Kidney capillary endothelial cell (primary cell): ENCODE measurements at places on chromosomes 3 and 15.
A peak's percentile ranks its signal among the peaks of the same experiment; 100 is the strongest.

DNA sequence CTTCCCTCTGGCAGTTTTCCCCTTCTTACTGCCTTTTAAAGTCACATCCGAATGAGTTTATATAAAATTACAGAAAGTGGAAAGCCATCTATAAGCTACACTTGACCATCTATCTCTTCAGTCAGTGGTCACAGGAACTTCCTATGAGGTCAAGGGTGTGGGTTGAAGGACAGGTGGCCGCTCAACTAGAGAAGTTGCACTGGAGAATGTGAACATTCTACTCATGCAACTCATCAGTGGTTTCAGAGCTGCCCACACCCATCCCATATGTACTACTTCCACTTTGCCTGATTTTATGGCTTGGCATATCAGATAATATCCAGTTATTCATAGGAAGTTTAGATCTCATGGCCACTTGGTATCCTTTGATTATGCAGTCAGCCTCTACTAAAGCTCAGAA lies 57.4 kb upstream of the TMEM158 start:
- DNase-seq: no peak

DNA sequence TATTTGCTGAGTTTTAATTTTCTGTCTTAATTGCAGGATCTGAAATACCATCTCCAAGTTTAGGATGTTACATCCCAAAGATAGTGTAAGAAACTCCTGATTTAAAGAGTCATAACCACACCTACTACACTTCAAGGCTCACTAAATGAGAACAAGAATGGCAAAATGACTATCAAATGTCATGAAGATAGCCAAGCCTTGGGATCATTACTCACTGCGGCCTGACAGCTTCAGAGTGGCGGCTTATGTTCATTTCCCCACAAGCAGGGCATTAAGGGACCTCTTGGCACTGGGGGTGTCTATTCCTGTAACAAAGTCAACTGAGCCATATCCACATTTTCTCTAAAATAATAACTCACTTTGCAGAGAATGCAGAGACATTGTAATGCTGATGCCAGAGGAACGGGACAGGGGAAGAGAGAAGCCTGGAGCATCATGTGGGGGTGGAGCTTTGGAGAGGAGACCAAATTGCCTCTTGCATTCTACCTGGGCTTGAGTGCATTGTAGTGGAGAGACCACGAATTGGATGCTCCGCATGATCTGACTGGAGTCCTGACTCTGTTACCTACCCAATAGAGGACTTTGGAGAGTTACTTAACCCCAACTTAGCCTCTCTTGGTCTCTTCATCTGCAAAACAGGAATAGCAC lies 219.2 kb downstream of the OPA1 start:
- no peak for DNase-seq

DNA sequence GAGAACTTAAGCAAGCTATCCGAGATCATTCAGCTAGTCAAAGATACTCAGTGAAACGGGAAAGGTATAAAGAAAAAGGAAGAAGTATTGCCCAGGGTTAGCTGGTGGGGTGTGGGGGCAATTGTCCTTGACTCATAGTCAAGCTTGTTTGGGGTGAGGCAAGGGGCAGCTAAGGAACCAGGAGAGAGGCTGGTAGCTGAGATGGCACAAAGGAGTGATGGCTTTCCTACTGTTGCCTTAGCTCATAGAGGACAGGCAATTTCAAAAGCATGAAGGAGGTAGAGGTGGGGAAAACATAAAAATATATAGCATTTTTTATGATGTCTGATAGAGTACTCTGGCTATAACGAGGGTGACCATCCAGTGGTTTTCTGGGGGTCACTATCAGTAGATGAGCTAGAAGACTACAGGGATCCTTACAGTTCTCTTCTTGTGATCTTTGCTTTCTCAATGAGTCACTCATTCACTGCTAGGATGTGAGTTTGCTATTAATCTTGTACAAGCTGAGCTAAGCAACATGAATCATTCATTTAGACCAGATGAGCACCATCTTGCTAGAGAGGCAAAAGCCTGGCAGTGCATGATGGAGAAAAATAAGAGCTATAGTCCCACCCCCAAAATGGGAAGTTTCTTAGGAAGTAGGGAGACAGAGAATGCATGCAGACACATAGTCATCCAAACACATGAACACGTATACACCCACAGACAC lies 207.1 kb upstream of the PFN2 start:
- peak; percentile 14 for DNase-seq

DNA sequence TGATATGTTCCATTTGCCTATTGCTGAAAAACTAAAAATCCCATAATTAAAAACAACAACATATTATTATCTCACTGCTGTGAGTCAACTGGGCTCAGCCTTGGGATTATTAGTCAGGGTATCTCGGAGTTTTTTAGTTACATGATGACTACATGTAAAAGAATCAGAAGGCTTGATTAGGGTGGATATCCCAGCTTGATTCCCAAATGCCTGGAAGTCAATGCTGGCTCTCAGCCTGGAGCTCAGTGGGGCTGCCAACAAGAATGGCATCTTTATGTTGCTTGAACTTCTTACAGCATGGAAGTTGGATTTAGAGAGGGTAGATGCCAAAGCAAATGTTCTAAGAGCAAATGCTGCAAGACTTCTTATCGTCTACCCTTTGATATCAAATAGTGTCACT lies 278.5 kb downstream of the PLOD2 start:
- DNase-seq: no peak

DNA sequence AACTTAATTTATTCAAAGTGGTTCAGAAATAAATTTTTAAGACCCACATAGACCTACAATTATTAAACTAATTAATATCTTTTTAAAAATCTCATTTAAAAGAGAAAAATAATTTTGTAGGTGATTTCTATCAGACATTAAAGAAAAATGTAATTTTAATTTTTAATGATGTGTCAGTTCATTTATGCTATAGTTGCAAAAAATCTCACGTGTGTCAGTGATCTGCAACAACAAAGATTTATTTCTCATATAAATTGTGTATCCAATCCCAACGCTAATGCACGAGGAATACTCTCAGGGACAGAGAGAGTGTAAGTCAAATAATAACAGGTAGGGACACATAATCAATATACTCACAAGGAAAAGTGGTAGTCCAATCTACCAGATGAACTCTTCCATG lies 456.6 kb upstream of the CCDC54 start:
- DNase-seq: no peak

DNA sequence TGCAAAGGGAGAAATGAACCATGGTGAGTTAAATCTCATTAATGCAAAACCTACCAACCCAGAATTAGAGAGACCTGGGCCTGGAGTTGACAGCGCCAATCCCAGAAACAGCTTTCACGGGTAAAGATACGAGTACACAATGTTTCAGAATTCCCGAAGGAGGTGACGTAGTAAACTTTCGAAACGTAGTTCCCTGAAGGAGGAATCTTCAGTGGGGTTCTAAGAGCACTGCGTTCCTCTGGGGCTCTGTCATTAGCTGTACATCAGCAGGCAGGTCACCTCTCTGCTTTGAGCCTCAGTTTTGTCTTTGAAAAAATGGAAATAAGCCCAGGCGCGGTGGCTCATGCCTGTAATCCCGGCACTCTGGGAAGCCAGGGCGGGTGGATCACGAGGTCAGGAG lies 152.3 kb downstream of the XXYLT1 start:
- DNase-seq: no peak

DNA sequence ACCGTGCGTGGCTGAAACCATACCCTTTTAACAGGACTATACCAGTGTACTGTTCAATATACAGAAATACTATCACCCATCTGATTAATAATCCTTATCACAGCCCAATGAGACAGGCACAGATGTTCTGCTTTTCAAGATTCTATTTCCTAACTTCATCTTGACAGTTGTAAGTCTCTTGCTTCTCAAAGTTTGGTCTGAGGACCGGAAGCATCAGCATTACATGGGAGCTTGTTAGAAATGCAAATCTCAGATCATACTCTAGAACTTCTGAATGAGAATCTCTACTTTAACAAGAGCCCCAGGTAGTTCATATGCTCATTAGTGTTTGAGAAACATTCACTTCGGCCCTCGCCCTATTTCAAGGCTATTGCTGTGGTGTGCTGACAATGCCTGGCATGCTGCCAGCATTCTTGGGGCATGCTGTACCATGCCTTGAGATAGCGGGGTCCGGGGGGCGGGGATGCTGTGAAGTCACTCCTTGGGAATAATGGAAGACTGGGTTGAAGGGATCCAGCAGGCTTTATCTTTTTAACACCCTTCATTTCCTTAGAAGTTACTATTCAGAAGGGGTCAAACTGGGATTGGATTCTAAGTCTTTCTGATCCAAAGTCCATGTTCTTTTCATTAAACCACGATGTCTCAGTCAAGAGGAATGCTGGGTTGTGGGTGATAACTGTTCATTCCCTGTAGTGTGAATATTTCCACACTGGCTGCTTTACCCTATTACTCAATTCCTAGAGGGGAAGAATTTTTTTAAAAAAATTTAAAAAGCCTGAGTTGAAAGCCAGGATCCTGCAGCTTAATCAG lies 194.7 kb downstream of the LPP start:
- DNase-seq: peak; percentile 44

DNA sequence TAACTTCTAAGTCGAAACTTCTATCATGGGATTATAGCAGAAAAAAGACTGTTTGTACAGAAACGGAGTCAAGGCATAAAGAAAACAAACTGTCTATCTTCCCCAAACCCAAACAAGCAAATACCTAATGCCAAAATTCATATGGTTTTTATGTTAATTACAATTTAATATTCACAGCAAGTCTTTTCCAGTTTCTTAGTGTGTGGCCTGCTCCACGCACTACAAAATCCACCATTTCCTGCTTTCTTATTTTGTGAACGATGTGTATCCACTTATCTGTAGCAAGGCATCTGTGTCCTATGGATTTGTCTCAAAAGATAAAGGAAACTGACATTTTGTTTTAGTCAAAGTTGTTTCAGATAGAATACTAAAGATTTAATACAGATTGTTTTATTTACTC lies 588.0 kb upstream of the CCDC54 start:
- DNase-seq: no peak

GRCh38 chr3:52917044-52917443 lies 19.7 kb upstream of the STIMATE start:
- no peak for DNase-seq

DNA sequence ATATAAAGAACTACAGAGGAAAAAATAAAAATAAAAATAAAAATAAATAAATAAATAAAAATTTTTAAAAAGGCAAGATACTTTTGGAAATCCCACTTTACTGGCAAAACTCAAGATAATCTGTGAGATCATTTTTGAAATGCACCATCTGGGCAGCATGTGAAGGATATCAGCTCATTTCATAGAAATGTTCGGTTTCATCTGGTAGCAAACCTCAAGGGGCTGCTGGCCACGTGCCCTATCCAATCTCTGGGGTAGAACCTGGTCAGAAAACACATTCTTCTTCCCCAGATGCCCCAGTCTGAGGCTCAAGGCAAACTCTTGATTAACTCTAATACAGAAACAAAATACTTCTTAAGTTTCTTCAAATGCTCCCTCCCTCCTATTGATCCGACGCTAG lies 166.0 kb downstream of the FMN1 start:
- no peak for DNase-seq

DNA sequence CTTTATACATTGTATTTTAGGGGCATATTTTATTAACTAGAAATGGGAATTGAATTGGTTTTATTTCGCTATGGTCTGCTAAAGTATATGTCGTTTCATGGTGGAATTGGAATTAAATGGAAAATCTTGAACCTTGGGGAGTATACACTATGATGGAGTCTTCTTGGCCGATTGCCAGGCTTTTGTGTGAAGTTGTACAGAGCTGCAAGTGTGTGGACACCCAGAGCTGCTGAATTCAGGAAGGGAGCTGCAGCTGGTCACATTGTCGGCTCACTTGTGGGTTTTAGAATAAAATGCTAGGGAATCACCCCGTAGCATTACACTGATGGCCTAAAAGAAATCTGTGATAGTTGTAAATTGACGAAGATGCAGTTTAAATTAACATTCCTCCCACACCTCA lies 35.1 kb downstream of the USP3 start:
- DNase-seq: peak; percentile 39

DNA sequence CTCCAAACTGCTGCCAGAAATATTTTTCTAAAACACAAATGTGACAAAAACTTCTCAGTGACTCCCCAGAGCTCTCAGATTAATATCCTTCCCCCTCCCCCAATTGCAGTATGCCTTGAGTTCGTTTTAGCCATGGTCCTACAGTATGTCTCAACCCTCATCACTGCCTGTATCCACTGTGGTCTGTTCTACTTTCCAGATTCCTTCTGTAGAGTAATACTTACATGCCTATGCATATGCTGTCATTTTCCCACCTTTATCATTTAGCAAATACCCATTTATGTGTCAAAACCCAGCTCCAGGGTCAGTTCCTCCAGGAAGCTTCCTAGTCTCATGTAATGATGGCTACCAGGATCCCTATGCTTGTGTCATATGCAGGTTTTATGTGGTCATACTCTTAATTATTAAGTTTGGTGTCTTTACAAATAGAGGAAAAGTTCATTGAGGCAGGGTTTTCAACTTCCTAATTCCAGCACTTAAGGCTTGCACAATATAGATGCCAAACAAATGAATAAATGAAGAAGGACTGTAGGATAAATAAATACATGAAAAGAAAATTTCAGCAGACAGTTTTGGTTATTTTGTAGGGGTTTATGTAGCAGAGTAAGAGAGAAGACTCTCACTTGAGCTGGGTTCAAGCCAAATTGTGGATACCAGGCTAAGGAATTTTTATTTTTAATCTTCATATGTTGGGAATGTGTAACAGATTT lies 170.8 kb downstream of the ALCAM start:
- no peak for DNase-seq

- no peak for DNase-seq
Observed at GRCh38 chr15:79115986-79116665, 25.5 kb upstream of the RASGRF1 start.

DNA sequence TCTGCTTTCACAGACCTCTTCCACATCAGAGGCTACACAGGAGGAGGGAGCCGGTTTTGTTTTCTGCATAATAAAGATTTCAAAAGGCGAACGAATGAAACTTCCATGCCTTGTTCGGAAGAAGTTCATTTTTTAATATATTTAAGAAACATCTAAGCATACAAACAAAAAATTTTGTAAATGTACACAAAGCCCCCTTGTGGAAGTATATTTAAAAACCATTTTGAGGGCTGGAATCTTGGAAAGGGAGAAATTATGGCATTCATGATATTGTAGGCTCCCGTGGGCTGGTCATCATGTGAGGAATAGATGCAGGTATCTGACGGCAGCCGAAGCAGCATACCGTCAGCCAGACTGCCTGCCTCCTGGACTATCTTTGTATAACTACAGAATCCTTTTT lies 90.4 kb downstream of the MECOM start:
- DNase-seq: no peak

DNA sequence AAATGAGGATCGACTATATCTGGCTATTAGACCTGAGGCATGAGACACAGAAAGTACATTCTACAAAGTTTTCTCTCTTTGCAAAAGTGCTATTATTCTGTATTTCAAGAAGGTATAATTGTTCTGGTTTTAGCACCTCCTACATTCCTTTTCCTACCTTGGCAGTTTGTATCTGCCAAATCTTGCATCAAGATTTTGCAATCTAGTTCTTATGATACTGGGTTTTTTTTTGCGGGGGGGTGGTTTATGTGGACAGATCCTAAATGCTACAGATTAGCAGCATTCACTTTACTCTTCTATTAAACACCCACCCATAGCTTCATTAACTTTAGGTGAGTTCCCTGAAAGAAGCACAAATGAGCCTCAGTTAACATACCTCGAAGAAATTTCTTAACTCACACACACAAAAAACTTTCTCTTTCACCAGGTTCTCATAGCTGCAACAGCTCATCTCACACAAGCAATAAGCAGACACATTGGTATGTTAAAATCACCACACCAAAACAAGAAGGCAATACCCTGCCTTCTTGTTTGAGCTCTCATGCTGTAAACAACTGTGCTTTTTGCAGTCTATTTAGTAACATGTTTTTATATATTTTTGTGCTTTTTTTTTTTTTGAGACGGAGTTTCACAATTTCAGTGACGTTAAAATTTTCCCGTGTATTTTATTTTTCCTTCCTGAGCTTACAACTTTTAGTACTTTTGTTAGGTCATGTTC lies 73.0 kb upstream of the VGLL4 start:
- no peak for DNase-seq
